Brain microvascular endothelial cell (primary cell): ENCODE measurements at places on chromosomes 4 and X.

- DNase-seq = no peak
These were observed 208.1 kb upstream of the EOLA2 start for GRCh38 chrX:150146271-150146896.

GRCh38 chr4:53582194-53582593, 9.1 kb downstream of the LNX1 start:
- no peak for DNase-seq

- no peak for DNase-seq
These were observed 66.3 kb upstream of the ADGRG2 start for GRCh38 chrX:19188566-19188965.

DNA sequence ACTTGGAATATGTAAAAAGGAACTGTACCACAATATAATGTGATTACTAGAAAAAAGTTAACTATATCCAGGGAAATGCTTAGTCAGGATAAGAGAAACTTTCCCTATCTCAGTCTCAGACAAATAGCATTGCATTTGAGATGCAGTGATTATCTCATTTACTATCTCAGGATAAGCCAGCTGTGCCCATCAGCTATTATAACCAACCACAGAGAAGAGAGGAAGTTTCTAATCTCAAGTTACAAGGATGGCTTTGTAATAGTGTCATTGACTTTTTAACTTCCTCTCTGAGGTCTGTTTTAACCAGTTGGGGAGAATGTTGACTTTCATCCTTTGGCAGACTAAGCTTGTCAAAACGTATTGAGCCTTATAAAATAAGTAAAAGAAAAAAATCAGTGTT, 56.5 kb downstream of the SNX25 start:
- DNase-seq = peak; percentile 71

GRCh38 chr4:31692399-31692940, 972.3 kb downstream of the PCDH7 start:
- no peak for DNase-seq

DNA sequence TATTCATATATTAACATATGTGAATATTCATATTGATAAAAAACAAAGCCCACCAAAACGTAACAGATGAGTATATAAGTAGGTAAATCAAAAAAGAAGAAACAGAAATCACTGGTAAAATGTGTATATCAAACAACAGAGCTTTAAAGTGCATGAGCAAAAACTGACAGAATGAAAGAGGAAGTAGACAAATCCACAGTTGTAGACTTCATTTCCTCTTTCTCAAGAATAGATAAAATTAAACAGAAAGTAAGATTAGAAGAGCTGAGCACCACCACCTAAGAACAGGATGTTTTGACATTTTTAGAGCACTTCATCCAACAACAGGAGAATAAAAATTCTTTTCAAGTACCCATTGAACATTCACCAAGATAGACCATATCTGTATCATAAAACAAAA, 64.6 kb downstream of the CNKSR2 start:
- no peak for DNase-seq

DNA sequence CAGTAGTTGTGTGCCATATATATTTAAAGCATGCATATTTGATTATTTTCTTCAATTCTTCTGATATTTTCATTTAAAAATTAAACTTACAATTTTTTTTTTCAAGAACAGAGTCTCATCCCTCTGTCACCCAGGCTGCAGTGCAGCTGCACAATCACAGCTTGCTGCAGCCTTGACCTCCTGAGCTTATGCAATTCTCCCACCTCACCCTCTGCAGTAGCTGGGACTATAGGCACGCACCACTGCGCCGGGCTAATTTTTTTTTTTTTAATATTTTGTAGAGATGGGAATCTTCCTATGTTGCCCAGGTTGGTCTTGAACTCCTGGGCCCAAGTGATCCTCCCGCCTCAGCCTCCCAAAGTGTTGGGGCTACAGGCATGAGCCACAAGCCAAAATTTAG, 5.8 kb upstream of the DCLK2 start:
- DNase-seq = no peak

- peak; percentile 53 for DNase-seq
These were observed 62.2 kb upstream of the FAM241A start for GRCh38 chr4:112082954-112083586.

DNA sequence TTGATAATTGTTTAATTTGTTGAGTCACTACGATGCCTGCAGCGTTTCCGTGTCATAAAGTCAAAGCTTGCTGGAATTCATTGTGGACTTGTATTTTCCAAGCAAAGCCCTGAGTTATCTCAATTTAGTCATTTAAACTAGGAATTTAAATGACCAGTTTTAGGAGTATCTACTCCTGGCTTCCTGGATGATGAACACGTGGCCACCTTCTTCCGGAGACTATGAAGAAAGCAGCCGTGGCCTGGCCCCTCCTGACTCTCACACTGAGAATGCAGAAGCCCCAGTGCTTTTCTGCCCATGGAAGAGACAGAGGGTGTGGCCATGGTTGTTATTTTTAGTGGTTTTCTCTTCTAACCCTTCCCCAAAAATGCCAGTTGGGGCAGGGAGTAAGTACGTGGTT, 250.7 kb upstream of the GATB start:
- no peak for DNase-seq

DNA sequence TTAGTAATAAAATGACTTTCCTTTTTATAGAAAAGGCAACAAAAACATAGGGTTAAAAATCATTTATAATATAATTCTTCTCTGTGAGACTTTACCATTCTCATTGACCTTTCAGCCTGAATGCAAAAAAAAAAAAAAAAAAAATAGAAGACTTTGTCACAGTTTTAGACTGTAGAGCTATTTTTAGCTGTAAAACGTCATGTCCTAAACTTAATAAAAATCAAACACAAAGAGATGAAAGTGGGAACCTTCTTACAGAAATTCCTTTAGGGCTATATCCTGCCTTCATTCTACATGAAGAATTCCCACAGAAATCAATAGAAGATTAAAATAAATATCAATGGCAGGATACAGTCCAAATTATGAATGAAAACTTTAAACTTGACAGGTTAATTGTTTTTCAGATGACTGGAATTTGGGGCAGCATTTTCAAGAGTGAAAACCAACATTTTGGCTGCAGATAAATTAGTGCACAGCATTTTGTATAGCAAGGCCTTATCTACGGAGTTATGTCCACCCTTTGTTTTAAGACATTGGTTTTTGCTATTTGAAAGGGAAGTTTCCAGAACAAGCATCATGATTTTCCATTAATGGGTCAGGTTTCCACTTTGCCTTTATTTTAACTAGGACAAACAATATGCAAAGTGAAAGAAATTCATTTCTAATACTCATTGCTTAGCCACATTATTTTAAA, 219.5 kb downstream of the SPCS3 start:
- no peak for DNase-seq

DNA sequence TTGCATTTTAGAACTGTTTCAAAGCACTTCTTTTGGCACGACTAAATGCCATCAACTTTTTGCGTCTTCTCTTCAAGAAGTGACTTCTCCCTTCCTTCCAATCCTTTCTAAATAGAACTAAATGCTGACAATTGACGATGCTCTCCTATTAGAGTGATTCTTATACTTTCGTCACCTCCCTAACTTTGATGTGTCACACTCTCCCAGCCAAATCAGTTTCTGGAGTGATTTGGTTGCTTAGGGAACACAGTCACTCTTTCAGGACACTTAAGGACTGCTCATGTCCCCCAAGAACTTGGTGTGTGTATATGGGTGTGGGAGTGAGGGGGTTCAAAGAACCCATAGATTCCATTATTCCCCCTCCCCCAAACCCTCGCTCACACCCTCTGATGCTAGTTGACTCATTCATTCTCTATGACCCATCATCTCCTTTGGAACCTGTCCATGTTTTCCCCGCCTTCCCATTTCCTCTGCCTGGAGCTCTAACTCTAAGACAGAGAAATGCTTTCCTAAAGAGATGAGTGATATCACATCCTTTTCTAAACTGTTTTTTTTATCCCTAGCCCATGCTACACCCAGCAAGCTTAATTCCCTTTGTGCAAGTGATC, 26.8 kb upstream of the AREG start:
- DNase-seq = peak; percentile 91

GRCh38 chr4:165208221-165208652, 876 bp downstream of the KLHL2 start:
- DNase-seq = no peak

DNA sequence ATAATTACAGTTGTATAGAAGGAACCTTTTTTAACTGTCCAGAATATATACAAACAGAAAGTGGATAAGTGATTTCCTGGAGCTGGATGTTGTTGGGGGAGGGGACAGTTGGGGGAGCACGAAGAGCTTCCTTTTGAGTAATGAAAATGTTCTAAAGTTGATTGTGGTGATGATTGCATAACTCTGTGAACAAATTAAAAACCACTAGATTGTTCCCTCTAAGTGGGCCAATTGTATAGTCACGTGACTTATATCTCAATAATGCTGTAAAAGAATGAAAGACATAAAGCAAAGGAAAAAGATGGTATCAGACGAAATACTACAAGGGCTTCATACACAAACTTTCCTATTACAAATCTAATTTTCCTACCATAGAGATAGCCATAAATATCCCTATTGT, 2.7 kb downstream of the CT55 start:
- DNase-seq = no peak

GRCh38 chrX:48580662-48581061, 6.4 kb downstream of the RBM3 start:
- DNase-seq = no peak

GRCh38 chr4:2796849-2797544, 4.1 kb downstream of the SH3BP2 start:
- no peak for DNase-seq

GRCh38 chrX:12227412-12228041, 89.3 kb downstream of the FRMPD4 start:
- DNase-seq = no peak

GRCh38 chr4:55038176-55038890, 87.1 kb downstream of the KDR start:
- DNase-seq = no peak

- no peak for DNase-seq
These were observed 67.4 kb downstream of the ZNF182 start for GRCh38 chrX:47936224-47936939.
